ENCODE measurements at places on chromosomes 7 and 10.

DNA sequence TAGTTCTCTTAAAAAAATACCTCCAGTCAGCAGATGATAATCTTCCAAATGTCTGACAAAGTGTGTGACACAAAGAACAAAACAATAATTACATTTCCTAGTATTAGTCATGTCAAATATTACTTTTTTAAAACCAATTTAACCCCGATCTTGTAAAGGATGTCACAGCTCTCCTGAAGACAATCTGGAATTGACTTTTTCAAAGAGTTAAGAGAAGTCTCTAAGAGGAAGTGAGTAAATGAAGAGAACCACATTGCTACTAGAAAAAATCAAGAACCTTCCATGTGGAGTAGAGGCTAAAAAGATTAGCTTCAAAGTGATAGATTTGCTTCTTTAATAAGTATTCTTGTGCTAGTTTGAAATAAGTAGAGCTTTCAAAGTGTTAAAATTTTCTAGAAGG lies 218.2 kb upstream of the IMMP2L start:
- peaks cover 4% of the 10 kb centered on the region for H3K27me3 ChIP-seq
- H3K4me3 ChIP-seq: no peak overlapping the region
- DNase-seq: no peak
- H3K4me1 ChIP-seq: no peaks in the 10 kb centered on the region
- H3K36me3 ChIP-seq: no peaks in the 10 kb centered on the region

DNA sequence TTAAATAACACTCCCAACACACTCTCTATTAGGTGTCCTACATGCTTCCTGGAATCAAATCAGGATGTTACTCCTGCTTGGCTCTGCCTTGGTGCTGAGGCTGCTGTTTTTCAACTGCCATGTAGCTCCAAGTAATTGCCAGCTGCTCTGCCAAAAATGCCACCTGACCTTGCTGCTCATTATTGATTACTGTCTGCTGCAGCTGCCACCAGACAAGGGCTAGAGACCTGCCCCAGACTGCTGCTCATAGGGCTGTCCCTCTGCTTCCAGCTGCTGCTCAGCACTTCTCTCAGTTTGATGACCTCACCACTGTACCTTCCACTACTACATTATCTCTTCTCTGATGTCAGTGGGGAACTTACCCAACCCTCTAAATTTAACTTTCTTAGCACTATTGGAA lies 102.5 kb downstream of the PCLO start:
- no peaks in the 10 kb centered on the region for H3K27me3 ChIP-seq
- H3K27ac ChIP-seq: no peak overlapping the region
- H3K36me3 ChIP-seq: no peaks in the 10 kb centered on the region
- H3K4me3 ChIP-seq: no peak overlapping the region

DNA sequence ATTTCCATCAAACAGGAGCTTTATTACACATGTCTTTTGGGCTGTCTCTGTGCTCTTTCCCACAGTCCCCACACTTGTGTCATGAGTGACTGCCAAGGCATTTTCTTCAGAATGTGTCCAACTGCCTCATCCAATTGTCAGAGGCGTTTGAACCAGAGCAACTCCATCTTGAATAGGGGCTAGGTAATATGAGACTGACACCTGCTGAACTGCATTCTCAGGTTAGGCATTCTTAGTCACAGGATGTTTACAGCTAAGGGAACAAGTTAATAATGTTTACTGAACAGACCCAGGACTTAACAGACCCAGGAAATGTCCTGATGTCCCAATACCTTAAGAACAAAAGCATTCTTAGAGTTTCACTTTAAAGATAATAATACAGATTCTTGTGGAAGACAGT lies 595.5 kb downstream of the REEP3 start:
- H3K27me3 ChIP-seq: peaks cover 5% of the 10 kb centered on the region
- DNase-seq: no peak
- H3K4me3 ChIP-seq: no peak overlapping the region
- no peak overlapping the region for H3K27ac ChIP-seq
- H3K4me1 ChIP-seq: peaks cover 17% of the 10 kb centered on the region

GRCh38 chr10:123972481-123973401 lies 81.1 kb upstream of the CPXM2 start:
- H3K27ac ChIP-seq: no peak overlapping the region
- peaks cover 78% of the 10 kb centered on the region for H3K27me3 ChIP-seq
- H3K4me1 ChIP-seq: no peaks in the 10 kb centered on the region
- H3K36me3 ChIP-seq: peaks cover 2% of the 10 kb centered on the region

DNA sequence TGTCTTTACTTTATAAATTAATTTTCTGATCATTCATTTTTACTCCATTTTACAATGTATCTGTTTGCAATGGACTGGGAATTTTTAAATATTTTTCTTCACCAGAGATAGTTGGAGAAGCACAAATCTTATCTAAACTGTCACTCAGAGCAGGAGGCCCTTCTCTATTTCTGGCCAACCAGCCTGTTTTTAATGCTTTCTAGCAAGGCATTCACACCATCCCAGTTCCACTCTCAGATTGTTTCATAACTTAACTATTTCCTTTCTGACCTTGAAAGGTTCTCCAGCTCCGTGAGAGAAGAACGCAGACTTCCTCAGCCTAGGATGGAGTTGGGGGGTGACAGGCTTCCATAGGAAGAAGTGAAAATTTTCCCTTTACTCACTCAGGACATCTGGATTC lies 155.8 kb downstream of the SKIDA1 start:
- peaks cover 2% of the 10 kb centered on the region for H3K4me1 ChIP-seq
- no peak for DNase-seq
- no peak overlapping the region for H3K4me3 ChIP-seq
- no peak overlapping the region for H3K27ac ChIP-seq
- no peaks in the 10 kb centered on the region for H3K27me3 ChIP-seq

DNA sequence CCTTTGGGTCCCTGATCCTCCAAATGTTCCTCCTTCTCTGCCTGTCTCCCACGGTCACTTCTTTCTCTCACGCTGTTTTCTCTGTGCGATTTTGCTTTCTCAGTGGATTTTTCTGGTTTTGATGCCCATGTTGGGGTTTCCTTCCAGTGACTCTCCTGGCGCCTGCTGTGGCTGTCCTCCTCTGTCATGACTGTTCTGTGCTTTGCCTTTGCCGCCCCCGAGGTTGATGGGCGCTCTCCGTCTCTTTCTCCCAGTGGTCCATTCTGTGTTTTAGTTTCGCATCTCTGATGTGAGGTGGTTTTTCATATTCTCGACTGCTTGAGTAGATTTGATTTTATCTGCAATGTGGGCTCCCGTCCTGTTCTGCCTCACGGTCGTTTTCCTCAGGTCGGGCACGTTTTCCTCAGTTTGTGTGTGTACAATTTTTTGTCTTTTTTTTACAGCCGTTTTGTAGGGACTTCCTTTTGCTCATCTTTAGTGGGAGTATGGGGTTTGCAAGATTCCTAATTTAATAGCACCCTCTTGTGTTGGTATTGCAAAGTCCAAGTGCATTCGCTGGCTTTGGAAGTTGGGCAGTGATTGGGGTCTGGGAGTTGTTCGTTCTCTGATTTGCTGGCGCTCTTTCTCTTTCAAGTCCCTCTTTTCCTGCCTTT lies 100.0 kb downstream of the INPP5A start:
- H3K4me3 ChIP-seq: peak overlapping the region; percentile 47
- H3K27me3 ChIP-seq: no peaks in the 10 kb centered on the region
- peak overlapping the region; percentile 88 for H3K27ac ChIP-seq
- H3K36me3 ChIP-seq: peaks cover 6% of the 10 kb centered on the region
- H3K4me1 ChIP-seq: peaks cover 48% of the 10 kb centered on the region
- no peak for DNase-seq

- no peaks in the 10 kb centered on the region for H3K36me3 ChIP-seq
- H3K4me3 ChIP-seq: no peak overlapping the region
- no peak overlapping the region for H3K27ac ChIP-seq
- DNase-seq: no peak
- H3K27me3 ChIP-seq: no peaks in the 10 kb centered on the region
Observed at GRCh38 chr7:82204694-82205093, 238.9 kb downstream of the CACNA2D1 start.

DNA sequence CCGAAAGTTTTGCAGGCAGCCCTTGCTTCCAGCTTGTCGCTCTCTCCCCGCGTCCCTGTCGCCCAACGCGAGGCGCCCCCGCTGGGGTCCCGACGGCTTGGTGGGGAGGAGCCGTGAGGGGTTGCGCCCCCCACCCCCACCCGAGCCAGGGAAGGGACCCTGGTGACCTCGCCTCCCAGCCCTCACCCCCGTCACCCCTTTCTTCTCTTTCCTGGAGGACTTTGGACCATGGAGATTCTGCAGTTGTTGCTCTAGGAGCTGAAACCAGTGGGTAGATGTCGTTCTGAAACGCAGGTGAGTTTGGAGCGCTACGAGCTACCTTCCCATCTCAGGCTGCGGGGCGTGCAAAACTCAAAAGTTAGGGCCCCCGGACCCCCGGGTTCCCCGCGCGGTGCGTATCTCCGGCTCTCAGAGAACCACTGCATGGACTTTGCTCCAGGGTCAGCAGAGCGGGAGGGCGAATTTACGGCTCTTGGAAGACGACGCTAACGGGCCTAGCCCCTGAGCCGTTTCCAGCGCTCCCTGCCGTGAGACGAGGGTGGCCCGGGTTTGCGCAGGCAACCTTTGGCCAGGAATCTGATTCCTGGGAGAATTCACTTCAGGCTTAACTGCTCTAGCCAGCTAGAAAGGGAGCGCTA lies 684 bp upstream of the ATXN7L1 start:
- no peak for DNase-seq
- peak overlapping the region; percentile 84 for H3K4me3 ChIP-seq
- peaks cover 9% of the 10 kb centered on the region for H3K27me3 ChIP-seq

- no peak for DNase-seq
- H3K4me1 ChIP-seq: peaks cover 7% of the 10 kb centered on the region
- no peaks in the 10 kb centered on the region for H3K27me3 ChIP-seq
Observed at GRCh38 chr7:105759670-105760550, 116.5 kb downstream of the ATXN7L1 start.

DNA sequence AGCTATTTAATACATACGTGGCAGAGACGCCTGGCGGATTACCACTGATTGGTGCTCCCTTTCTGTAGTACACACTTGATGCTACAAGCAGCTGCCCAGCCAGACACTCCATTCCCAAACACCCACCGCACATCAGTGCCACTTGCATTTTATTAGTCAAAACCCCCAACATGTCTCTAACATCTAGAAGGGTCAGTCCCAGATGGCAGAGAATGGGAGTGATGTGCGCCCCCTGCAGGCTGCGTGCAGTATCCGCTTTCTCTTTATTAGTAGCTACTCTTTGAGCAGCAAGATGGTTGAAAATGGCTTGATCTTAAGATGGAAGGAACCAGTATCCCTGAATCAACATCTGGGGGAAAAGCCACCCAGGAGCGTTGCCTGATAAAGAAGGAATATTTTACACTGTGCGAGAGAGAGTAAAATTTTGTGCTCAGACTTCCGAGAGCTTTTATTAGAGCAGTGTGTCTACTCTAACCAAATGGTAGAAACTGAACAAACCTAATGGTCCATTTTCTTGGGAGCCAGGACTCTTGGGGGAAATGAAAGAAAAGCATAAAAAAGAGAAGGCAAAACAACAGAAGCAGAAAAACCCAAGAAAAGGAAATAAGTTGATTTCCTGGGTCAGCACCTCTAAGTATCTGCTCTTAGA lies 78.3 kb downstream of the ST8SIA6 start:
- H3K4me3 ChIP-seq: no peak overlapping the region
- H3K4me1 ChIP-seq: no peaks in the 10 kb centered on the region
- no peak for DNase-seq

DNA sequence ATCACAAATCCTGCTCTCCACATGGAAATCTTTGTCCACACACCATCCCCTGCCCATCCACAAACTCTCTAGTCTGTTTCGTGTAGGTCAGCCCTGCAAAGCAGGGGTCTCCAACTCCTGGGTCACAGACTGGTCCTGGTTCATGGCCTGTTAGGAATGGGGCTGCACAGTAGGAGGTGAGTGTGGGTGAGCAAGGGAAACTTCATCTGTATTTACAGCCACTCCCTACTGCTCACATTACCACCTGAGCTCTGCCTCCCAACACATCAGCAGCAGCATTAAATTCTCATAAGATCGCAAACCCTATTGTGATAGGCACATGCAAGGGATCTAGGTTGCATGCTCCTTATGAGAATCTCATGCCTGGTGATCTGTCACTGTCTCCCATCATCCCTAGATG lies 242.1 kb downstream of the FGFR2 start:
- no peak overlapping the region for H3K4me3 ChIP-seq
- DNase-seq: no peak
- no peak overlapping the region for H3K27ac ChIP-seq
- no peaks in the 10 kb centered on the region for H3K27me3 ChIP-seq

DNA sequence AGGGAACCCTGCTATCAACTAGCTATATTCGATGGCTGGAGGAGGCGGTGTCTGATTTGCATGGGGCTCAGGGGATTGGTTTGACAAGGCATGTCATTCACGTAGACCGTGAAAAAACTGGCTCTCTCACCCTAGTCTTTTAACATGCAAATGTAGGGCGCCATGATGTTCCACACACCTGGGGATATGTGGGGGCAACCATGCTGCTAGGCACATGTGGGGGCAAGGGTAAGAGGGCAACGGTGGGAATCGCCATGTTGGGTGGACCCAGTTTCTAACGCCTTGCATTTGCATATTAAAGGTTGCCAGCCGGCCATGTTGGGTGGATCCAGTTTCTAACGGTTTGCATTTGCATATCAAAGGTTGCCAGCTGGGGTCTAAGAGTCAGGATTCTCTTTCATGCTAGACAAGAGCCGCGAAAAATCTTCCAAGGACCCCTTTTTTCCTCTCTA lies 419.2 kb upstream of the NFE2L3 start:
- peaks cover 26% of the 10 kb centered on the region for H3K27me3 ChIP-seq
- no peak overlapping the region for H3K27ac ChIP-seq
- no peaks in the 10 kb centered on the region for H3K4me1 ChIP-seq
- no peak overlapping the region for H3K4me3 ChIP-seq

- H3K27ac ChIP-seq: peak overlapping the region; percentile 95
- H3K27me3 ChIP-seq: peaks cover 8% of the 10 kb centered on the region
- DNase-seq: no peak
- peaks cover 68% of the 10 kb centered on the region for H3K4me1 ChIP-seq
- peaks cover 27% of the 10 kb centered on the region for H3K36me3 ChIP-seq
Observed at GRCh38 chr10:7409732-7410168, 1.1 kb downstream of the SFMBT2 start.

DNA sequence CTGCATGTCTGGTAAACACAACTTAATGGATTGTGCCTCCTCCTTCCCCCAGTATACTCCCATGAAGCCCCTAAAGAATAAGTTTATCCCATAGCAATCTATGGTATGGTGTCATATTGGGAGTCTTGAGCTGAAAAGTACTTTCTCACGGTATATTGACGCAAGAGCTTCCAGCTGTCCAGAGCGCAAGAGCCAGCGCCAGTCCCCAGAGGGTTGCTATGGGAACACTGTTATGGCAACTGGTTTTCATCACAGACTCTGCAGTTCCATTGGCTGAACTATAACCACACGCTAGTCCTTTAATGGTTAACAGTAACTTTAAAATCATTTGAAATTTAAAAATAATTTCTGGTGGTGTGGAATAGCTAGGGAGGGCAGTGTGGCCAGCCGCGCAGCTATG lies 46.9 kb downstream of the PRPF18 start:
- no peak overlapping the region for H3K4me3 ChIP-seq
- no peaks in the 10 kb centered on the region for H3K27me3 ChIP-seq
- no peak for DNase-seq
- peaks cover 34% of the 10 kb centered on the region for H3K36me3 ChIP-seq
- H3K4me1 ChIP-seq: peaks cover 7% of the 10 kb centered on the region
- H3K27ac ChIP-seq: no peak overlapping the region

Data from stimulated activated naive B cell treated with anti-CD40 and anti-IgM and Interleukin-4, amounts not matched to agents 10 μg/mL and 1 μg/mL and 100 μg/mL, for 72 hours (primary cell).